ENCODE measurements at places on chromosomes 2 and 18. TPM values are rescaled to one million over a fixed set of nuclear protein-coding genes. Genes with fewer than 3 reads are reported as not detected.

ONECUT2 gene
- 0.04 TPM for polyA plus RNA-seq

TEX44 gene
- polyA plus RNA-seq = not detected

- no peak for DNase-seq
Measured at GRCh38 chr18:67500522-67501205, 15.9 kb downstream of the DSEL start.

GRCh38 chr2:12856934-12857601 is 140.3 kb downstream of the TRIB2 start:
- no peak for DNase-seq

WNT6 gene
- 0.19 TPM for polyA plus RNA-seq

- DNase-seq = no peak
Measured at GRCh38 chr18:29737190-29737589, 1305.4 kb downstream of the DSC3 start.

CDH2 gene
- 4.4 TPM for polyA plus RNA-seq

DNA sequence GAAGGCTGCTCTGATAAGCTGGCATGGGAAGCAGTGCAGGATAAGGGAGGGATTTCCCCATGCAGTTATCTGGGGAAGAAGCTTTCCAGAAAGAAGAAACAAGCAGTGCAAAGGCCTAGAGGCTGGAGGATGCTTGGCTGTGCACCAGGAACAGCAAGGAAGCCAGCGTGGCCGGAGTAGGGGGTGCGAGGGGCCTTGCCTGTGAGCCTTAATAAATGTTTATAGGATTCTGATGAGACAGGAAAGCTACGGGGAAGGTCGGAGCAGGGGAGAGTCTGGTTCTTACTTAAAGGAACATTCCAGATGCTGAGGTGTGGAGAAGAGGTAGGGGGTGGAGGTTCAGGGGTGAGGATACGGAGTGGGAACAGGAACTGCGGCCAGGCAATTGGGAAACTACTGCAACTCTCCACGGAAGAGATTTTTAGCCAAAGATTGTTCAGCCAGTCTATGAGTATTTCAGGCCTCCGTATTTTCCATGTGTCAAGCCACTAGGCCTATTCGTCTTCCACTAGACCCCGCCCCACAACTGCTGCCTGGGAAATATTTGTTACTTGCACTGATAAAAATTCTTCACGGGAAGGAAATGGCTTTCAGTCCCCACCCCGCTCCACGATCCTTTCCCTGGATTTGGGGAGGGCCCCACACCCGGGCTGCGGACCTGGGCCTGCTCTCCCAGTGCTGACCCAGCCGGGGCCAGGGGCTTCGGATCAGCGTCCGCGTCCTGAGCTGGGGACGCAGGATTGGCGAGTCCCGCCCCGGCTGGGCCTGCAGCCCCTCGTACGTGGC is 516 bp downstream of the EIF2AK2 start:
- DNase-seq = peak; percentile 43

GRCh38 chr2:46258937-46259776 is 38.0 kb upstream of the EPAS1 start:
- DNase-seq = no peak

ING5 gene
- 25.0 TPM for polyA plus RNA-seq

NT5C1B gene
- polyA plus RNA-seq = 0.25 TPM

DNA sequence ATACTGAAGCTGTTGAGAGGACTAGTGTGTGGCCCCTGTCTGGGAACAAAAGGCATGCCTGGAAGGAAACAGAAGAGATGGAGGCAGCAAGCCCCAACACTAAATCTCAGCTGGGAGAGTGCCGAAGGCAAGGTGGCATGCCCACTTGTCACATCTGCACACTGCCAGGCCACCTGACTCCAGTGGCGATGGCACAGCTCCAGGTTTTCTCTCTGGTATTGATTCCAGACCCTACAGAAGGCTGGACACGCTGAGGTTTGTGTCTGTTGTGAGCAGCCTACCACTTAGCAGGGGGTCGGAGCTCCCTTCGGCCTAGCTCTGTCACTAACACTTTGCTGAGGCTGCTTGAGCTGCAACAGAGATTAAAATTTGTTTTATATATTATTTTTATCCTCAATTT is 307.3 kb downstream of the TDRD15 start:
- no peak for DNase-seq

- DNase-seq = no peak
Measured at GRCh38 chr2:218711550-218711929, 905 bp downstream of the TTLL4 start.

- DNase-seq = no peak
Measured at GRCh38 chr2:233053928-233054784, 6.0 kb upstream of the INPP5D start.

DNA sequence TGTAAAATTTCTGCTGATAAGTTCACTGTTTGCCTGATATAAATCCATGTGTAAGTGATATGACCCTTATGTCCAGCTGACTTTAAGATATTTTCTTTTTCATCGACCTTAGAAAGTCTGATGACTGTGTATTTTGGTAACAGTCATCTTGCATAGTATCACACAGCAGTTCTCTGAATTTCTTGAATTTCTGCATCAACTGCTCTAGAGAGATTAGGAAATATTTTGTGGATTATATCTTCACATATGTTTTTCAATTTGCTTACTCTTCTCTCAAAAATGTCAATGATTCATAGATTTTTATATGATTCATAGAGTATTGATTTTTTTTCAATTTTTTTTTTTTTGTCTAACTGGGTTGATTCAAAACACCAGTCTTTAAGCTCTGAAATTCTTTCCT is 945.3 kb downstream of the TRIB2 start:
- no peak for DNase-seq

- DNase-seq = no peak
Measured at GRCh38 chr18:52716973-52717372, 377.0 kb downstream of the DCC start.

DNA sequence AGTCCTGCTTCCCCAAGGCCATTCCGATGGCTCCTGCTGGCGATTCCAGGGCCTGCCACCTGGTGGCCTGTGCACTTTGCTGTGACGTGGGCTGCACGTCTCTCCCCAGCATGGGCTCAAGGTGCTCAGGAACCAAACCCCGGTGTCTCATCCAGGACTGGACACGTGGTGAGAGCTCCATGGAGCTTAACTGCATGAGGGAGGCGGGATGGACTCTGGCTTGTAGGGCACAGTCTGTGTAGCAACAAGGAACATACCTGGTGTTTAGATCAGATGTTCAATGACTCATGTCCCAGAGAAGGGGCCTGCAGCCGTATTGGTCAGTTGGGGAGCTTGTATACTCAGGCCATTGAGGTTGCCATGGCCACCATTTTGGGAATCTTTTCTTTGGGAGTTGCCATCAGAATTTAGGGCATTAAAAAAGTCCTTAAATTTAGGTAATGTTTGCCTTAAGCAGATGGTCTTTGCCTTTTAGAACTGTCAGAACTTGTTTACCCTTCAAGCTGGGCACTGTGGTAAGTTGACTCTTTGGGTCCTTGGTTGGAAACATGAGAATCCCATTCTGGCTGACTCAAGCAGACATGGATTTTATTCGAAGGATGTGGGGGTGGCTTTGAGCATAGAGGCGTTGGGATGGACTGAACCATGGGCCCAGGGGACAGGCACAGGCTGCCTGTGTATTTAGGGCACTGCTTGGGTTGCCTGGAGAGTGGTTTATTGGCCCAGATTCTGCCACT is 21.0 kb downstream of the AGAP1 start:
- DNase-seq = no peak

GRCh38 chr18:41820784-41821183 is 134.2 kb upstream of the PIK3C3 start:
- DNase-seq = no peak

- peak; percentile 5 for DNase-seq
Measured at GRCh38 chr2:30026091-30027055, 105.0 kb upstream of the ALK start.

TFPI gene
- polyA plus RNA-seq = 38.2 TPM

FBLN7 gene
- polyA plus RNA-seq = 9.2 TPM

CASP10 gene
- polyA plus RNA-seq = 5.0 TPM

L3MBTL4 gene
- polyA plus RNA-seq = 1.4 TPM

UGT1A5 gene
- polyA plus RNA-seq = not detected

FIGN gene
- polyA plus RNA-seq = 2.0 TPM

- no peak for DNase-seq
Measured at GRCh38 chr2:1245193-1245592, 168.1 kb upstream of the TPO start.

DNA sequence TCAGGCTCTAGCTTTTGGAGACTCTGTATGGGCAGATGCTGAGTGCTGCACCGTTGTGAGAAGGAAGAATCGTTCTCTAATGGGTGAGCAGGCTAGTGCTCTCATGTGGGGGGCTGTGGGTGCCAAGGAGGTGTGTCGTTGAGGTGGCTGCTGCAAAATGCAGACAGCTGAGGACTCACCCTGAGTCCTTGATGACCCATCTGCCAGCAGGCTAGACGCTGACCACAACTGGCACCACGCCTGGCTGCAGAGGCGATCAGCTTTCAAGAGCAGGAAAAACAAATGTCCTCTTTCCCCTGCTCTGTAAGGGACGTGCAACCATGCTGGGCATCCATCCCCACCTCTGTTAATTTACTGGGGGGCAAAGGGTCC is 48.2 kb downstream of the HAUS1 start:
- no peak for DNase-seq

Measured in forelimb muscle (tissue), 1 donor.